ENCODE measurements at places on chromosomes 1 and 21.

DNA sequence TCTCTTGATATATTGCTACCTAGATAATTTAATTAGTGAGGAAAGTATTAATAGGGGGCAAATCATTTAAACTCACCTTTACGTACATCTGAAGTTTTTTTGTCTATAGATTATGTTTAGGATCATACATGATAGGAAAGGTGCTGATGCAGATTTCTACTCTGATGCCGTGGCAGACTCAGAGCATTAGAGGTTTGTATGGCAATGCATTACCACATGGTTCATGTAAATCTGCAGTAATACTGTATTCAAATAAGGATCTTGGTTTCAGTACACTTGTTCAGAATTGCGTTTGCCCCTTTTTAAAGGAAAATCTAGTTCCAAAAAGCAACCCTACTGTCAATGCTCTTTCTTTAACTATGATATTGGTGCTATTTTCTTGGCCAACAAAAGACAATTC is 288.3 kb downstream of the PTPRC start:
- no peak for DNase-seq

GRCh38 chr1:213828867-213829266 is 158.9 kb upstream of the PROX1 start:
- DNase-seq: no peak

GRCh38 chr21:39088031-39088370 is 95.2 kb downstream of the PSMG1 start:
- DNase-seq: no peak

GRCh38 chr1:33168556-33169289 is 13.1 kb downstream of the TRIM62 start:
- no peak for DNase-seq

- no peak for DNase-seq
Measured at GRCh38 chr1:78171736-78172590, 126.2 kb downstream of the GIPC2 start.

- DNase-seq: no peak
Measured at GRCh38 chr1:116170721-116171589, 59.8 kb downstream of the MAB21L3 start.

Data from NCI-H2227 treated with DMSO at 0.1 percent for 48 hours (cell line).